CD4-positive, CD25-positive, alpha-beta regulatory T cell (primary cell): ENCODE measurements at places on chromosomes 13 and 19. TPM values are rescaled to one million over a fixed set of nuclear protein-coding genes. Genes with fewer than 3 reads are reported as not detected.

The CA11 gene
- polyA plus RNA-seq: 6.1 TPM

DNA sequence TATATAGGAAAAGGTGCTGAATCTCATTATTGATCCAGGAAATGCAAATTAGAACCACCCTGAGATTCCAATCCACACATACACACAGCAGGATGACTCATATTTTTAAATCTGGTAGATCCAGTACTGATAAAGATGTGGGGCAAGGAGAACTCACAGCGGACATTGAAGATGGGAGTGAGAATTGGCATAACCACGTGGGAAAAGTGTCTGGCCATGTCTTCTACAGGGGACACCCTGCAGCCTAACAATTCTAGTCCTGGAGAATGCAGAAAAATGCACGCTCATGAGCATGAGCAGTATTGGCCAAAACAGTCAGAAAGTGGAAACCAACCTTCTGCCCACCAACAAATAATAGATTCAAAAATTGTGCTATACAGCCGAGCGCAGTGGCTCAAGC is 13.5 kb upstream of the BCL3 start:
- no peak for DNase-seq

- no peak for DNase-seq
These were observed 279 bp downstream of the DMRTC2 start for GRCh38 chr19:41845051-41845590.

- DNase-seq: no peak
These were observed 224.4 kb downstream of the OXGR1 start for GRCh38 chr13:96769874-96770273.
